ENCODE measurements at places on chromosomes 4 and X. TPM values are rescaled to one million over a fixed set of nuclear protein-coding genes. Genes with fewer than 3 reads are reported as not detected.

The SLITRK4 gene
- total RNA-seq = 1.5 TPM

The PHOX2B gene
- total RNA-seq = not detected

The RBM10 gene
- total RNA-seq = 23.6 TPM

The GNRHR gene
- not detected for total RNA-seq

The RBM41 gene
- 10.9 TPM for total RNA-seq

The GAGE1 gene
- not detected for total RNA-seq

The PHF8 gene
- total RNA-seq = 30.1 TPM

The CLDN22 gene
- total RNA-seq = not detected

The GAGE12J gene
- total RNA-seq = not detected

The PABPC4L gene
- 1.3 TPM for total RNA-seq

The PGAM4 gene
- total RNA-seq = not detected

The ITIH6 gene
- total RNA-seq = not detected

The SLC9A7 gene
- total RNA-seq = 1.3 TPM

The UGT2B7 gene
- not detected for total RNA-seq

The AKAP4 gene
- not detected for total RNA-seq

The GPR143 gene
- not detected for total RNA-seq

The GK2 gene
- total RNA-seq = not detected

The ATP1B4 gene
- not detected for total RNA-seq

The SEPTIN6 gene
- total RNA-seq = 16.1 TPM

Data from mesenteric fat pad (tissue), 1 donor.